CD8-positive, alpha-beta memory T cell (primary cell): ENCODE measurements at places on chromosomes 2 and 18. TPM values are rescaled to one million over a fixed set of nuclear protein-coding genes. Genes with fewer than 3 reads are reported as not detected.

DNA sequence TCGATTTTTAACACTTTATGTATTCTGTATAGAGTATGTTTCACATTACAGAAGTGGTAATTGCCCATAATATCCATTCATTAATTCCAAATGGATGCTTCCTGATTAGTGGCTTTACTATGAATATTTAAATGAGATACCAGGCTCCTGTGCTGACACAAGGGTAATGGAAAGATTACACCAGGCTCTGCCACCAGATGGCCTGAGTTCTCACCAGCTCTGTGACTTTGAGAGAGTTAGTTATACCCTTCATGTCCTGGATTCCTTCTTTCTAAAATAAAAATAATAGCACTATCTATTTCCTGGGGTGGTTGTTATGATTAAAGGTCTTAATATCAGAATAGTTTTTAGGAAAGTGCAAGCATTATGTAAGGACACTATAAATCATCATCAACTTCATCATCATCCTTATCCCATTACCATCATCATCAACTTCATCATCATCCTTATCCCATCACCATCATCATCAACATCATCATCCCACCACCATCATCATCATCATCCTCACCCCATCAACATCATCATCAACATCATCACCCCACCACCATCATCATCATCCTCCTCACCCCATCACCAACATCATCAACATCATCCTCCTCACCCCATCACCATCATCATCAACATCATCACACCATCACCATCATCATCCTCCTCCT is 151.8 kb downstream of the DNER start:
- no peak for DNase-seq

GRCh38 chr2:201996679-201997314 is 36.9 kb upstream of the FZD7 start:
- no peak for DNase-seq

DNA sequence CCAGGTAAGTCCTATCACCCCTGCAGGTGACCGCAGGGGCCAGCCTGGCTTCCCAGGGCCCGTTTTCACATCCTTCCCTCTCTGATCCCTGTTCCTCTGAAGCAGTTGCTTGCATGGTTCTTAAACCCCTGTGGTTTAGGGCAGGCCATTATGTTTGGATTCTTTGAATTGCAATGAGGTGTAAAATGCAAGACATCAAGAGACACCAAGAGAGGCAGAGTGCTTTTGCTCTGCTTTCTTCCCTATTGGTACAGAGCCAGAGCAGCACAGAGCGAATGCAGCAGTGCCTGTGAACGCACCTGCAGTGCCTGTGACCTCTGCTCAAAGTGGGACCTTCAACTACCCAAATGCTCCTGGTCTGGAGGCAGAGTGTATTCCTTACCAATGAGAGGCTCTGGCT is 7.6 kb downstream of the RFX8 start:
- DNase-seq = no peak

GALNT3 gene
- total RNA-seq = 3.0 TPM

REG1B gene
- total RNA-seq = not detected

MAL gene
- 25.2 TPM for total RNA-seq

MSTN gene
- not detected for total RNA-seq

GRCh38 chr2:233039846-233040530 is 7.5 kb downstream of the NEU2 start:
- DNase-seq = no peak

TBR1 gene
- not detected for total RNA-seq

SP140 gene
- 108 TPM for total RNA-seq

- no peak for DNase-seq
Measured at GRCh38 chr2:3102922-3103569, 274.6 kb downstream of the EIPR1 start.

IL1RL1 gene
- 0.35 TPM for total RNA-seq

GRCh38 chr2:236271851-236272250 is 7.6 kb upstream of the ASB18 start:
- no peak for DNase-seq

GRCh38 chr2:200596774-200597570 is 11.2 kb downstream of the AOX1 start:
- DNase-seq = no peak

GRCh38 chr2:36597003-36597531 is 901 bp downstream of the FEZ2 start:
- no peak for DNase-seq

DNA sequence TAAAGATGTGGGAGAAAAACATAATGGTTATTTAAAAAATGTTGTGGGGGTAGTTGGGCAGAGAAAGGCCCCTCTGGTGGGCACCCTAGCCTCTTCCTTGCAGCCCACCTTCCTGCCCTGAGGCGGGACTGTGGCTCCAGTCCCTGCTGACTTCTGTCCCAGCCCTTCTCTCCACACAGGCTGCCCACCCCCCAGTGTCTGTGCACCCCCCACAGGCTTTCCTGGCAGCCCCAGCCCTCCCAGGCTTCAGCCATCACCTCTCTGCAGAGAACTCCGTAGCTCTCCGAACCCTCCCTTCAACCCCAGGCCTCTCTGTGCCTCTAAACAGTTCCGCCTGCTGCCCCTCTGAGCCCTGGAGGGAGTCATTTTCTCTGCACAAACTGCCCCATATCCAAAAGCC is 75.4 kb downstream of the DYSF start:
- DNase-seq = no peak

- no peak for DNase-seq
Measured at GRCh38 chr2:83531206-83531826, 927.8 kb downstream of the SUCLG1 start.

DNA sequence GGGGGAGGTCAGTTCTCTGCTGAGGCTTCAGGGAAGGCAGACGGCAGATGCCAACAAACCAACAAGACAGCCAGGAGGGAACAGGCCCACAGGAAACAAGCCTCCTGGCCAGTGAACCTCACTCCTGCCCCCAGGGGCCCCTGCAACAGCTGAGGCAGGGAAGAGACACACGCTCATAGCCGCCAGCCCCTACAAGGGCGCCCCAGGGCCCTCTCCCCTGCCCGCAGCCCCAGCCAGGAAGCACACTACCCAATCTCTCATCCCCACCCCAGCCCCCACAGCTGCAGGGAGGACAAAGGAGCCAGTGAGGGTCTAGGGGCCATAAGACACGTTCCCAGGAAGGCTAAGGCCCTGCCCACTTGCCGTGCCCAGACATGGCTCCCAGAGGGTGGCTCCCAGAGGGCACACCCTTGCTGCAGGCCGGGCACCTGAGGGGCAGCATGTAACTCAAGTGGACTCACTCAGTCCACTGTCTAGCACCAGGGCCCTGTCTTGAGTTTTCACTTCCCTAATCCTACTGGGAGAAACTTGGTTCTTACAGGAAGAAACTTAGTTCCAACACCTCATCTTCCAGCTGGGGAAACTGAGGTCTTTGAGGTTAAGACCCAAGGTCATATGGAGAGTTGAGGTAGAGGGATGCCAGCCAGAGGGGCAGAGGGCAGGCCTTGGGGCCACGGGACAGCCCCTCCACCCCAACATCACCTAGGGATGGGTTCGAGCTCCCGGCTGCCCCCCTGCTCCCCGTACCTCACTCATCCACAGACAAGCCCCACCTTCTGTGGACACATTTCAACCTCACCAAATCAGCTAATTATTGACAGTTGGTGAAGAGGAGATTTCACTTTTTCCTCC is 37.3 kb downstream of the EMX1 start:
- no peak for DNase-seq

GRCh38 chr18:48238636-48239035 is 170.5 kb downstream of the ZBTB7C start:
- no peak for DNase-seq

GRCh38 chr18:58230438-58231179 is 186.6 kb downstream of the NEDD4L start:
- no peak for DNase-seq

DUSP2 gene
- 237 TPM for total RNA-seq

- DNase-seq = no peak
Measured at GRCh38 chr2:20194097-20195015, 30.6 kb downstream of the SDC1 start.

- no peak for DNase-seq
Measured at GRCh38 chr2:135885709-135886108, 9.5 kb upstream of the MCM6 start.

GRCh38 chr2:229330952-229331351 is 59.9 kb upstream of the PID1 start:
- no peak for DNase-seq

- DNase-seq = no peak
Measured at GRCh38 chr2:218659988-218660358, 490 bp downstream of the BCS1L start.

FSHR gene
- total RNA-seq = not detected

GRCh38 chr18:54828281-54828881 is at the start of gene RAB27B:
TSS of gene RAB27B (plus strand) at chr18:54828477. CDS start at chr18:54877586, 49,109 bp downstream.
- peak; percentile 54 for DNase-seq

DNA sequence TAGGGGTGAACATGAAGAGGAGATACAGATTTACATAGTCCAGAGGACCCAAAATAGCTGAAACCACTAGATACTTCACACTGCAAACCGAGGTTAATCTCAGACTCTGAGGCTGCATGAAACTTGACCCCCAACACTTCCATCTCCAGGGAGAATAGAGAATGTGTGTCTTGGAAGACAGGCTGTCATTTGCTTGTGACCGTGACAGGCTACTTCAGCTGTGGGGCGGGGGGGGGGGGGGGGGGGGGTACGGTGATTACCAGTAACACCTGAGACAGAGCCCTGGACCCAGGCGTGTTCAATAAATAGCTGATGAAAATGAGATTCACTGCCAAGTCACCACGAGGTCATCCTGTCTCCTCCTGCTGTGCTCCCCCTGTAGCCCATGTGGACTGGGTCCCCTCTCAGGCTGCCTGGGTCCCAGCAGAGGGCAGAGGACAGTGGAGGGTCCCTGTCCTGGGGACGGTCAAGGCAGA is 5.7 kb upstream of the KLHL29 start:
- DNase-seq = no peak

IL37 gene
- total RNA-seq = not detected

DNA sequence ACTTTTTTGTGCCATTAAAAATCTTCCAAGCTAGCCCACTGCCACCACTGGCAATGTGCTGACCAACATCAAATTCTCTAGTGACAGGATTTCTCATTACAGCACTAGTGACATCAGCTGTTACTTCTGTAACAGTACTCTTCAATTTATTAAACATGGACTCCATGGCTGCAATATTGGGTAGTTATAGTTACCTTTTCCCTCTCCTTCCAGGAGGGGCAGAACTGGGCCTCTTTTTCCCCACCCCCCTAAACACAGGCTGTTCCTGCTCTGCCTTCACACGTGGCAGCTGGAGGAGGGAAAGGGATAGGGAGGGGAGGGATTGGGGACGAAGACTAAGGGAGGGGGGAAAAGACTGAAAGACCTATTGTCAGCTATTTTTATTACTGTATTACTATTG is 38.1 kb downstream of the TRAK2 start:
- DNase-seq = no peak

TLX2 gene
- total RNA-seq = 0.37 TPM

- DNase-seq = no peak
Measured at GRCh38 chr2:219442256-219443015, 7.8 kb downstream of the SPEG start.

DNA sequence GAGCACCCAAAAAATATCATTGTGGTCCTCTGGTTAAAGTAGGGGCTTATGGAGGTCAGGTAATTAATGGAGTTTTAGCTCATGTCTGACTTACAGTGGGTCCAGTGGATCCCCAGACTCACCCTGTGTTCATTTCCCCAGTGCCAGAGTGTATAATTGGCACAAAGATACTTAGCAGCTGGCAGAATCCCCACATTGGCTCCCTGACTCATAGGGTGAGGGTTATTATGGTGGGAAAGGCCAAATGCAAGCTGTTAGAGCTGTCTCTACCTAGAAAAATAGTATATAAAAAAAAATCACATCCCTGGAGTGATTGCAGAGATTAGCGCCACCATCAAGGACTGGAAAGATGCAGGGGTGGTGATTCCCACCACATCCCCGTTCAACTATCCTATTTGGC is 1067.6 kb upstream of the ACVR2A start:
- no peak for DNase-seq

GRCh38 chr2:65724752-65725151 is 292.4 kb upstream of the SPRED2 start:
- no peak for DNase-seq
